Activated T-helper 1 cell treated with anti-CD3 and anti-CD28 coated beads, Interleukin-2, amount 50 U/mL, for 16 hours (primary cell): ENCODE measurements at places on chromosomes 5 and 9.

DNA sequence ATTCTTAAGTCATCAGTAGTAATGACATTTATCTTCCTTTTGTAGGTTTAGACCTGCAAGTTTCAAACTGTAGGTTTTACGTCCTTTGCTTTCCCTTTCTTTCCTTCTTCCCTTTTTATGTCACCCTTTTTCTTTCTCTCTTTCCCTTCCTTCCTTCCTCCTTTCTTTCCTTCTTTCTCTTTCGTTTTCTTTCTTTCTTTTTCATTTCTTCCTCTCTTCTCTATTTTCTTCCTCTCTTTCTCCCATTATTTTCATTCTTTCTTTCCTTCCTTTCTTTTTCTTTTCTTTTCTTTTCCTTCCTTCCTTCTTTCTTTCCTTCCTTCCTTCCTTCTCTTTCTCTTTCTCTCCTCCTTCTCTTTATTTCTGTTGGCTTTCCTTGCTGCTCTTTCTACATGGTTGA, 59.9 kb downstream of the WDR36 start:
- DNase-seq, result no peak

DNA sequence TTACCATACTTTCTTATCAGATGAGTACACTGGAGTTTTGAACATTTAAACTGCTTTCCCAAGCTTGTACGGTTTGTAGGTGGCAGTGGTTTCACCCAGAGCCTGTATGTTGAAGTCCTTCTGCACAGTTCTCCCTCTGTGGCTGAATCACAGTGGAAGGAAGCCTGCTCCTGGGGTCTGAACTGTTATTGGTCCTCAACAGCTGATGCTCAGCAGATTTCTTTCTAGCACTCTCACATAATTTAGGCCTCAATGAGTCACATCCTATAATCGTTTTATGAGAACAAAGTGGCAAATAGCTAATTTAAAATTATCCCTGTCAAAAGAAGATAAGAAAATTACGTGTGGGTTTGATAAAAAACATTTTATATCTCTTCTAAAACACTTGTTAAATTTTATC, 229.7 kb downstream of the TLE4 start:
- DNase-seq, result no peak

GRCh38 chr5:129020683-129021082, 55.4 kb downstream of the SLC27A6 start:
- no peak for DNase-seq

- no peak for DNase-seq
Observed at GRCh38 chr9:89661391-89661949, 56.7 kb downstream of the GADD45G start.
